T-helper 2 cell treated with Interferon-gamma antibody and Interleukin-4, amounts not matched to agents 5 μg/mL and 100 μg/mL, for 36 hours (primary cell): ENCODE measurements at places on chromosomes 6 and 20.
A peak's percentile ranks its signal among the peaks of the same experiment; 100 is the strongest.

DNA sequence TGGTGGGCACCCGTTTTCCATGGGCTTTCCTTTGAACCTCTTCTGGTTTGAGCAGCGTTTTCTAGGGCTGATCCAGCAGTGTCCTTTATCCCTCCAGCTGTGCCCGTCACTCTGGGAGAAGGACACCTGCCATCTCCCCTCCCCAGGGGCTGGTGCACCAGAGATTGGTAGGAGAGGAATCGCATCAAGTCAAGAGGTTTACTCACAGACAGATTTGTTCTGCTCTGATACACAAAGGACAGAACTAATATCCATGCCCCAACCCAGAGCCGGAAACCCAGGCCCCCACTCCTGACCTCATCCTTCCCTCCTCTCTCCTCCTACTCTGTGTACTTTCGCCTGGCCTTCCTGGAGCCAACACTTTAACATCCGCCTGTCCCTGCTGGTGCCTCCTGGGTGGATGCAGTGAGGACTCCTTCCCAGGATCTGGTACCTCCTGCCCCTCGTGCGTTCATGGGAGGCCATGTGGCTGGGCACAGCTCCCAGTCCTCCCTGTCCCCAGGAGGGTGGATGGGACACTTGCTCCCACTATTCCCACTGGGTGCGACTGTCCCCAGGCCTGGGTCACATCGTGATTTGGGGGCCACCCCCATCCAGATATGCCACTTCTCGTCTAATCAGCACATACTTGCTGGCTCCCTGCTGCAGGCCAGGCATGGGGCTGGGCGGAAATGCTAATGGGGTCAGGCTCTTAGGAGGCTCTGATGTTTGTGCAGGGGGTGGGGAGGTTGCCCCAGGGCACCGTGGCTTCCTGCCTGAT lies 286.3 kb downstream of the CDH4 start:
- no peak for DNase-seq

- DNase-seq: no peak
Observed at GRCh38 chr6:149634315-149634714, 14.2 kb downstream of the KATNA1 start.

- no peak for DNase-seq
Observed at GRCh38 chr20:61117725-61118124, 134.3 kb upstream of the CDH4 start.

- no peak for DNase-seq
Observed at GRCh38 chr20:32326504-32326845, 31.7 kb upstream of the ASXL1 start.

GRCh38 chr20:58374027-58374850 lies 14.8 kb upstream of the VAPB start:
- no peak for DNase-seq

GRCh38 chr20:8073024-8073832 lies 53.7 kb upstream of the TMX4 start:
- DNase-seq: no peak

DNA sequence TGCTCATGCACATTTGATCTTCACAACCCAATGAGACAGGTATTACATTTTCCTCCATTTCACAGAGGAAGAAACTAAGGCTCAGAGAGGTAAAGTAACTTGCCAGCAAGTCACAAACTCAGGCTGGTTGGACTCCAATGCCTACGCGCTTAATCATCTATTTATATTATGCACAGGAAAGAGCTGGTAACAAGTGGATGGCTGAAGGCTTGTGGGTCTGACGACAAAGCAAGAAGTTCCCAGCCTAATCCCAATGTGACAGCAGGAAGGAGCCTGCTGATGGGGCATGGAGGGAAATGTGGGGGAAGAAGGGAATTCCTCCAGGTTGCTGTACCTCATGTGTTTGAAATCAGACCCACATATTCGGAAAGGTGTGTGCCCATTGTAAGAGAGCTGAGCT lies 3.9 kb downstream of the CDH22 start:
- no peak for DNase-seq

- DNase-seq: no peak
Observed at GRCh38 chr6:46888031-46888430, 33.7 kb downstream of the ADGRF5 start.

DNA sequence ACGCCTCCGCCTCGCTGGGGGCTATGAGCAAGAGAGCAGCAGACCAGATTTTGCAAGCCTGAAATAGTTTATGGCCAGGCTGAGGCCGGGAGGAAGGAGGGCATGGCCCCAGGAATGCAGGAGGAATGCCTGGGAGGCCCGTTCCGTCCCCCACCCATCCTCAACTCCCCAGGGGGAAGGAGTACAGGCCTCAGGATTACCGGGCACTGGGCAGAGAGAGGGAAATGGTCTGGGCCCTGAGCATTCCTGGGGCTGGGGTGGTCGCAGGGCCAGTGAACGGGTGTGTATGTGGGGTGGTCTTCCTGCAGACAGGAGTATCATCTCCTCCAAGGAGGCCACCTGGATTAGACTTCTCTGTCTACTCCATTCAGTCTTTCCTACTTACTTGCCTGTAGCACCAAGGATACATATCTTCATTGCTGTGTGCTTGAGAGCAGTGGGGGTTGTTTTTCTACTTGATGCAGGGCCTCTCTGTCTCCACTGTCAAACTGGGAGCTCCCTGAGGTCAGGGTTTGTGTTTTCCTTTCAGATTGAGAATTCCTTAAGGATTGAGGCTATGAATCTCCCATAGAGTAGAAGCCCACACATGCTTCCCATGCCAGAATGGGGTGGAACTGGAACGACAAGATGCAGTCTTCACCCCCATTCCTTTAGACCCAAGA lies 81.3 kb downstream of the VEGFA start:
- DNase-seq: no peak

- DNase-seq: no peak
Observed at GRCh38 chr6:142756215-142756630, 188.8 kb downstream of the HIVEP2 start.

- DNase-seq: no peak
Observed at GRCh38 chr6:158828807-158829206, 9.6 kb upstream of the EZR start.

- peak; percentile 71 for DNase-seq
Observed at GRCh38 chr6:107823047-107823557, 1.0 kb downstream of the SCML4 start.

DNA sequence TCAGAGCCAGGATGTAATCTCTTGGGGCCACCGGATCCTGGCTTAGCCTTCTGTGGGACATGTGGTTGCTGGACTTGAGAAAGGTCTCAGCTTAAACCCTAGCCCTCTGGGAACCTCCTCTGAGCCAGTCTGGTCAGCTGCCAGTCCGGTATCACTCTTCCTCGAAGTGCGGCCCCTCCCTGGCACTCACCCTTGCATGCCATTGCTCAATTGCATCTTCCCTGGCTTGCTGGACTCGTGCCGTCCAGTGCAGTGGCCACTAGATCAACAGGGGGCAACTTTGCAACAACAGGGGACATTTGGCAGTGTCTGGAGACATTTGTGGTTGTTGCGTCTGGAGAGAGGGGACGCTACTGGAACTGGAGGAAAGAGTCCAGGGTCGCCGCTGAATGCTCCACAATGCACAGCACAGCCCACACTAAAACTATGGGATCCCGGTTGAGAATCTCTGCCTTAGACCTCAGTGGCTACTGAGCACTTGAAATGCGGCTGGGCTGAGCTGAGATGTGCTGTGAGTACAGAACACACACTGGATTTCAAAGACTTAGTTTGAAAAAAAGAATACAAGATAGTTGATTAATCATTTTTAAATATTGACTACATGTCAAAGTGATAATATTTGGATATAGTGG lies 152.1 kb downstream of the TFAP2C start:
- DNase-seq: no peak

DNA sequence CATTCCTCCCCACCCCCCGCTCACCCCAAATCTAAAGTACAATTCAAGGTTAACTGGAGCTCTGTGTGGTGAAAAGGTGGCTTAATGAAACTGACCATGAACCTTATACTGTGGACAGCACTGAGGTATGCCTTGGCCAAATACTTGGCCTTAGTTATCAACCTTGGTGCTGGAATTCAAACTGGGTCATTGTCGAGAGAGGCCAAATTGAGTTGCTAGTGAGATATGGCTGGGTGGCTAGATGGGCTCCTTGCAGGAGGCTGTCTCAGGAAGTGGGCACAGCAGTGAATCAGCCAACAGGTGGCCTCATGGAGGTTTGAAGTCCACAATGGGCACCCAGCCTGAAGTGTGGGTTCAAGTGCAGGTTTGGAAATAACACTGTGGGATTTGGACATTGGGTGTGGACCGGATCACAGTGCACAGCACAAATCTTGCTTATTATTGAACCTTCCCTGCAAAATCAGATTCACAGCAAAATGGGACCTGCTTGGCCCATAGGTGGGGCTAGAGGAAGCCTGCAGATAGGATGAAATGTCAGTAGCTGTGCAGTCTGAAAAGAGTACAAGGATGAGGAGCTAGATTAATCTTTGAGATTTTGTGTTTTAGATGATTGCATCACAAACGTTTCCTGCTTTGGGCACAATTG lies 5.6 kb upstream of the BTBD3 start:
- DNase-seq: no peak

DNA sequence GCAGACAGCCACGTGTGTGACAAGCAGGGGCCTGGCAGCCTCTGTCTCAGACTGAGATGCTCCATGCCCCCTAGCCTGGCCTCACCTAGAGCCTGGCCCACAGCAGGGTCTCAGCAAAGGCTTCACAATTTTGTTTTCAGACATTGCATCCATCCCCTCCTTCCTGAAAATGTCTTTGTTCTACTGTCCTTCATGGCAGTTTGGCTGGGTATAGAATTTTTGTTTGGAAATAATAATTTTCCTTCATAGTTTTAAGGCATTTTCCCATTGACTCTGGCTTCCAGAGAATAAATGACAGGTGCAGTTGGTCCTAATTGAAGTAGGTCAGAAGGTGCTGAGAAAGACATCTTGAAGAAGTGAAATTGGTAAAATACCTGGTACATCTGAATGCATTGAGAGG lies 216.2 kb downstream of the EYA2 start:
- DNase-seq: no peak

DNA sequence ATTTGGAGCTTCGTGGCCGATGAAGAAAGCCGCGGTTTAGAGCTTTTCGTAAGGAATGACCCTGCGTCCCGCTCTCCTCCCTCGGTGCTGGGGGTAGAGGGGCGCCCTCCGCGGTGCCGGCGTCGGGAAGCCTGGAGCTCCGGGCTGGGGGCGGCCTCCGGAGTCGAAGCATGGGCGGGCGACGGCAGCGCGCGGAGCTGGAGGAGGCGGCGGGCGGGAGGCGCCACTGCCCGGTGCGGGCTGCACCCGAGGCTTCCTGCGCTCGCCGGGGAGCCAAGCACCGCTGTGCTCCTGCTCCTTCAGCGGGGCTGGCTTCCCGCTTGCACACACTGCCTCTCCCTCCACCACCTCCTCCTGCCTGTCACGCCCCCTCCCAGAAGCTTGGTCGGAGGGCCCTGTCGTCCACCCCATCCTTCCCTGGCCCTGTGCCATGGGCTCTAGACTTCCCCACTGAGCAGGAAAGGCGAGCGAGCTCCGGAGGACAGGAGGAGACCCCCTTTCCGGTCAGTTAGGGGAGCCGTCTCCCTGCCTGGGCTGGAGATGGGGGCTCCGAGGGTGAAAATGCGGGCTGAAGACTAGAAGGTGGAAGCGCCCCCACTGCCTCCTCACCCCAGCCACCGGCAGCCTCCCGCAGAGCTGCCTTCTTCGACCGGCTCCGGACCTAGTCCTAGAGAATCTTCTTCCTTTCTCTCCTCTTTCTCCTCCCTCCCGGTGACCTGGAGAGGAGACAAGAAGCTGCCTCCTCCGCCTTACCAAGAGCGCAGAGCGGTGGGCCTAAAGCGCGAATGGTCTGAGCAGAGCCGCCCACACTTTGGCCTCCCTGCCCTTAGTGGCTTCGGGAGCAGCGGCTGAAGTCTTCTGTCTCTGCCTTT lies 1.8 kb downstream of the CDH4 start:
- no peak for DNase-seq

DNA sequence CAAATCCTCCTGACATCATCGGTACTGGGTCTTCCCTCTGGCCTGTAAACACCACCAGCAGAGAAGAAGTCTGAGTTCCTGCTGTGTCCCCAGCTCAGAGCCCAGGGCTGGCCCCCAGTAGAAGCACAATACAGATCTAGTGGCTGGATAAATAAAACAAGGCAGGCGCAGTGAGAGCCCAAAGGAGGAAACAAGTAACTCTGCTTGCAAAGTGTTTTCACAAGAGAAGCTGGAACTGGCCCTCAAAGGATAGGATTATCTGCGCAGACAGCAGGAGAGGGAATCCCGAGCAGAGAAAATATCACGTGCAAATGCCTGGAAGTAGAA lies 205.1 kb downstream of the ZDHHC14 start:
- no peak for DNase-seq

DNA sequence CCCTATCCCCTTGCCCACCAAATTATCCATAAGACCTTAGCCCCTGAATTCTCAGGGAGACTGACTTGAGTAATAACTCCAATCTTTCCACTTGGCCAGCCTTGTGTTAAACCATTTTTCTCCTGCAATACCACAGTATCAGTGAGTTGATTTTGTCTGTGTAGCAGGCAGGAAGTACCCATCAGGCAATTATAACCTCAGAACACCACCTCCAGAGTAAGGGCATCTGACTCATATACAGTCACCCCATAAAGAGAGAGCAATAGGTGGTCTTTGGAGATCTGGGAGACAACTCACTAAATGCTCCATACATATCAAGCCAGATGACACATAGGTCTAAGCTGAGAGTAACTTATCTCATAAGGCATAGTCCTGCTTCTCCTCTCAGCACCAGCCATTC lies 83.7 kb downstream of the FILIP1 start:
- DNase-seq: no peak

DNA sequence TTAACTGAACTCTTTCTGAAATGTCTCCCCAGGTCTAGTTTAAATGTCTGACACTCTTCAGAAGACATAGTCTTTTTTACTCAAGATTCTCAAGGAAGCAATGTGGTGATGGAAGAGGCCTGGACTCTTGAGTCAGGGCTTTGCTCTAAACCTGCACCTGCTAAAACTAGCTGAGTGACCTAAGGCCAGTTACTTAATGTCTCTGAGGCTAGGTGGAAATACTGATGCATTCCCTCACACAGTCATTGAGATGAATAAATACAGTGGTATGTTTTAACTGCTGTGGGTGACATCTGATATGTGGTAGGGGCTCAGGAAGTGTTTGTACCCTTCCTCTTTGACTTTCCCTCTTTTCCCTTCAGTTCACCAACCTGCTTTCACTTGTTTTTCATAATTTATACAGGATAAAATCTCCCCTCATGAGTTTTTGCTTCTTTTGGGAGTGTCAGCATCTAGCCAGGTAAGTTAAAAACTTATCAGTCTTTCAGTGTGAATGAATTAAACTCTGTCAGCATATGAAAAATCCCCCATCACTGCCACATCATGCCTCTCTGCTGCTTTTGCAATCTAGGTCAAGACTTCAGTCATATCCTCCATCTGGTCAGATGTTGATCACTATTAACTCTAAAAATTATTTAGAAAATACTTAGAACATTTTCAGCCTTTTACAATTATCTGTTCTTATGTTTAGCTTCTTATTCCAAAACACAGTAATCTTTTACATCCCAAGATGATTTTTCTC lies 178.7 kb upstream of the TNFAIP3 start:
- no peak for DNase-seq

DNA sequence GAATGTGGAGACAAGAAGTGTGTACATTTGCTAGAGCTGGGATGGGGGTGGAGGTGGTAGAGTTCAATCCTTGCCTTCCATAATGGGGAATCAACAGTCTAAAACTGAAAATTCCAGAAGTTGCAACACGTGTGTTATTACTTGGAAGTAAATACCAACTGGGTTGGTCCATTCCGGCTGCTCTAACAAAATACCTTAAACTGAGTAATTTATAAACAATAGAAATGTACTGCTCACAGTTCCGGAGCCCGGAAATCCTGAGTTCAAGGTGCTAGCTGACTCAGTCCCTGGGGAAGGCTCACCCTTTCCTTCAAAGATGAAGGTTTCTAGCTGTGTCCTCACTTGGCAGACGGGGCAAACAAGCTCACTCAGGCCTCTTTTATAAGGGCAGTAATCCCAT lies 59.0 kb downstream of the RIN2 start:
- DNase-seq: no peak

- DNase-seq: peak; percentile 80
Observed at GRCh38 chr6:6515691-6516607, 72.6 kb upstream of the LY86 start.
